ENCODE measurements at places on chromosomes 6 and 20.

GRCh38 chr6:106070636-106071035 is 15.5 kb upstream of the PRDM1 start:
- DNase-seq, result no peak

DNA sequence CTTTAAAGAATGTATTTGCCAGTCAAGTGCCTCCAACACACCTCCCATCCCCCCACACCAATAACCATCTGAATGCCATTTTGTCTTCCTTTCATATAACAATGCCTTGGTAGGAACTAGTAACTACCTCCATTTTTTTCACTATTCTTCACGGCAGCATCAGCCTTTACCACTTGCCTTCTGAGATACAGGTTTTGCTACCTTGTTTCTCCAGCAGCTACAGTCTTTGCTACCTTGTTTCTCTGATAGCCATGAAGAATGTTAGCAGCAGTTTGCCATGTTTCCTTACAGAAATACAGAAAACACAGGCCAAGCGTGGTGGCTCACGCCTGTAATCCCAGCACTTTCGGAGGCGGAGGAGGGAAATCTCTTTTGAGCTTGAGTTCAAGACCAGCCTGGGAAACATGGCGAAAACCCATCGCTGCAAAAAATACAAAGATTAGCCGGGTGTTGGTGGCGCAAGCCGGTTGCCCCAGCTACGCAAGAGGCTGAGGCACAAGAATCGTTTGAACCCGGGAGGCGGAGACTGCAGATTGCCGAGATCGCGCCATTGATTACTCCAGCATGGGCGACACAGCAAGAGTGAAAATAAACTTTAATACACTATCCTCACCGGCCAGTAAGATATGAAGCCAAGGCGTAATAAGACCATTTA is 100.9 kb downstream of the HFE start:
- DNase-seq, result no peak

- DNase-seq, result no peak
These were observed 32.6 kb downstream of the SLC2A10 start for GRCh38 chr20:46741924-46742668.

GRCh38 chr6:52846002-52846401 is 5.4 kb upstream of the GSTA5 start:
- no peak for DNase-seq

DNA sequence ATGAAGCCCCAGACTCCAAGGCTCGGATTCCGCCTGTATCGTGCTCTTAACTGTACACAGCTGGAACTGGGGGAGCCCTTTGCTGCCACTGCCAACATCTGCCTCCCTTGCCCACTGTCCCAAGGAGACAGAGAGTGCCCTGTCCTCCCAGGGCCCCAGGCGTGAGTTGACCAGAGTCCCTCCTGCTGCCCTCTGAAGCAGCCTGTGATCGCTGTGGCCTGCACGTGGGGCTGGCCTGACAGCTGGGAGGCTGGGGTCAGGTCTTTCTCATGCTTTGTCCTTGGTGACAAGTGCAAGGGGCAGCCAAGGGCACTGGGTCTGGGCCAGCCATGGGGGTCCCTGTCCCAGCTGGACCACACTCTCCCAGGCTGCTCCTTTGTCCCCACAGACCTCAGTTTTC is 44.3 kb downstream of the KIAA1755 start:
- no peak for DNase-seq

- no peak for DNase-seq
These were observed 401.9 kb downstream of the TAF4 start for GRCh38 chr20:61663521-61664425.

GRCh38 chr6:134495890-134496248 is 178.0 kb upstream of the SGK1 start:
- DNase-seq, result no peak

- DNase-seq, result no peak
These were observed 126.5 kb upstream of the FOXO3 start for GRCh38 chr6:108434222-108434621.

GRCh38 chr6:139373928-139374356 is 506 bp downstream of the CITED2 start:
- DNase-seq, result no peak

- DNase-seq, result no peak
These were observed 548 bp downstream of the AGPAT4 start for GRCh38 chr6:161273274-161273751.

DNA sequence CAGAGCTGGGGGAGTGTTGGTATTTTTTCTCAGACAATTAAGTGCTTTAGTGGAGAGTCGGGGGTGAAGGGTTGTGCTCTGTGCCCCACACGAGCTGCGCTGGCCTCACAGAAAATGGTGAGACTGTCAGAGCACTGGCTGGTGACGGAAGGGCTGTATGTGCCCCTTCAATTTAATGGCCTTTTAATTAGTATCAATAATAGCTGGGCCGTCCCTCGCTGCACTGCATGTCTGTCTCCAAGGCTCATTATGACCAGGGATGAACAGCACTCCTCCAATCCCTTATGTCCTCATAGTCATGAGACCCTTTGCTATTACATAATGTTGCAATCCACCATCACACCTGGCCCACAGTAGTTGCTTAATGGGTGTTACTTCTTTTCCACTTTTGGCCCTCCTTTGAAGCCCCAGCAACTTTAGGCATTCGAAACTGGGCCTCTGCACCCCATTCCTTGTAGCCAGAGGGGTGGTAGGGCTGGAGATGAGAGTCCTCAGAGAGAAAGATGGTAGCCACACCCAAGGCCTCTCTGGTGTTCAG is 9.5 kb upstream of the RALY start:
- no peak for DNase-seq

DNA sequence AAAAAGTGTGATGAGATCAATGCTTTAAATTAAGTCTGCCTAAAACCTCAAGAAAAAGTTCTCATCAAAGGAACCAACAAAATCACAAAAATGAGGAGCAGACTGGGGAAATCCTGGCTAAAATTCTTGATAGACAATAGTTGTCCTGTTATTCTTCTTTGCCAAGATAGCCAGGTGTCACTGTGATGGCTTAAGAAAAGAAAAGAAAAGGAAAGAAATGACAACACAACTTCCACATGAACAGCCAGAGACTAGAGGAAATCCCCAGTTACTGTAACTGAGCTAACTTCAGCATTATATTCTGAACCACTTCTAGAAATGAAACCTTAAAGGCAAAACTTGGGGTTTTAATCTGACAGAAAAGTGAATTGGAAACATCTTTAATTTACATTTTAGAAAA is 129.6 kb downstream of the CD24 start:
- no peak for DNase-seq

DNA sequence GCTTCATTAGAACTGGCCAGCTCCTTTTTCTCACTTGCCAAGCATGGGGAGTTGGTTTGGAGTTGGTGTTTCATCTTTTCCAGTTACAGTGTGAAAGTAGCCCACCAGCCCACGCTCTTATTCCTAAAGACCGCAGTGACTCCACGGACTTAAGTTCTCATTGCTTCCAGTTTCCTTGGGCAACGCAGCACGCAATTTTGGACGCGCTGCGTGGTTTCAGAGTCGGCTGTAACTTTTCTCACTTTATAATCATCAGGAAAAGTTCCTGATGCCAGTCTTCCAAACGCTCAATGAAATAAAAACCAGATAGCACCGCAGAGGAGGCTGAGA is 381 bp upstream of the PEX7 start:
- no peak for DNase-seq

DNA sequence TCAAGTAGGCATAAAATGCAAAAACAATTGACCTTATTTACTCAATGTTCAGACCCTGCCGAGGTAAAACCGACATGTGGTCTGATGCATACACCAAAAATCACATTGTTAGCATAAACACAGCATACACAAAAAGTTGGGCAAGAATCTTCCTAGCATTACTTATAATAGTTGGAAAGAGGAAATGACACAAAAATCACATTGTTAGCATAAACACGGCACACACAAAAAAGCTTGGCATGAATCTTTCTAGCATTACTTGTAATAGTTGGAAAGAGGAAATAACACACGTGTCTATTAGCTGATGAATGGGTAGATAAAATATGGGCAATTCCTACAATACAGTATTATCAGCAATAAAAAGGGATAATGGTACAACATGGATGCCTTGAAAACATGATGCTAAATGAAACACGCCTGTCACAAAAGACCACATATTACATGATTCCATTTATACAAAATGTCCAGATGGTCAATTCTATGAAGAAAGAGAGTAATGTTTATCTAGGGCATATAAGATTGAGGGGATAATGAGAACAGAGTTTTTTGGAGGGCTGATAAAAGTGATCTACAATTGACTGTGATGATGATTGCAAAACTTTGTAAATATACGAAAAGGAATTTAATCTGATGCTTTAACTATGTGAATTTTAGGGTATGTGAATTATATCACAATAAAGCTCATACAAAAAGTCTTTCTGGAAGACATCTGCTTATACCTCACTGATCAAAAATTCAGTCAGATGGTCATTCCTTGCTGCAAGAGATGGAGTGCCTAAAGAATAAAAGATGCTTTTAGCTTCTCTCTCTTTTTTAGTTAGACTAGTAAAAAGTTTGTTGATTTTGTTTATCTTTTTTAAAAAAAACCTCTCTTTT is 1019.5 kb upstream of the CITED2 start:
- DNase-seq, result no peak

GRCh38 chr6:75217193-75217592 is 11.3 kb upstream of the COL12A1 start:
- no peak for DNase-seq
